CD4-positive, alpha-beta T cell (primary cell): ENCODE measurements at places on chromosomes 2 and 18. TPM values are rescaled to one million over a fixed set of nuclear protein-coding genes. Genes with fewer than 3 reads are reported as not detected.

Gene MDH1B
- total RNA-seq = 0.31 TPM

Gene UGT1A10
- not detected for total RNA-seq

DNA sequence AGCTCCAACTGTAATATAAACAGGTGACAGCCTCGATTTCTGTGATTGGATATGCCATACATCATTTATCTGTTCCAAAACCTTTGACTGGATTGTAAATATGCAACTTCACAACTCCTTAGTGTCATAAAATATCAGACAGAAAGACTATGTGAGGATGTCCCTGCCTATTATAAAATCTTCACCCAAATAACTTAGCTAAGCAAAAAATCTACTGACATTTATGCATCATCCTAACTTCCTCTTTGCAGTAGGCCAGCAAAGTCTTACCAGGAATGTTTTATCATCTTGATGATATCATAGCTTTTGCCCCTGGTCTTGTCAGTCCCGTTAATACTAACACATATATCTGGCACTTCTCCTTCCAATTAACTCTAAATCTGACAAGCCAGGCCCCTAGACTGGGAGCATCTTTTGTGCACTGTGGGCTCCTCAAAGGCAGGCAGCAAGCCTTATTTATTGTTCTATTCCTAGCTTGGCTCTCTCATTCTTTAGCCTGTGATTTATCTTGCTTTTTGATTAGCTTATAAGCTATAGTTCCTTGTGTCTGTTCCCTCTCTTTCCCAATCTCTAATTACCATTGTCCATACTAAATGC, 356.5 kb upstream of the HNMT start:
- H3K4me1 ChIP-seq = no peaks in the 10 kb centered on the region
- H3K4me3 ChIP-seq = no peak overlapping the region
- no peaks in the 10 kb centered on the region for H3K36me3 ChIP-seq
- H3K27ac ChIP-seq = no peak overlapping the region
- DNase-seq = no peak
- no peaks in the 10 kb centered on the region for H3K27me3 ChIP-seq

- DNase-seq = no peak
- no peaks in the 10 kb centered on the region for H3K27me3 ChIP-seq
- H3K27ac ChIP-seq = peak overlapping the region; percentile 83
- peaks cover 25% of the 10 kb centered on the region for H3K36me3 ChIP-seq
- H3K4me1 ChIP-seq = peaks cover 14% of the 10 kb centered on the region
- peak overlapping the region; percentile 85 for H3K4me3 ChIP-seq
Measured at GRCh38 chr18:59357928-59358327, 1.1 kb downstream of the LMAN1 start.

GRCh38 chr2:964562-964961, 13.9 kb downstream of the SNTG2 start:
- no peak for DNase-seq
- no peaks in the 10 kb centered on the region for H3K4me1 ChIP-seq
- H3K27ac ChIP-seq = no peak overlapping the region
- H3K4me3 ChIP-seq = no peak overlapping the region

Gene MLPH
- total RNA-seq = not detected

- no peak for DNase-seq
- no peaks in the 10 kb centered on the region for H3K27me3 ChIP-seq
- H3K4me3 ChIP-seq = no peak overlapping the region
- no peak overlapping the region for H3K27ac ChIP-seq
- no peaks in the 10 kb centered on the region for H3K4me1 ChIP-seq
- peaks cover 53% of the 10 kb centered on the region for H3K36me3 ChIP-seq
Measured at GRCh38 chr18:51051105-51051712, 21.2 kb downstream of the SMAD4 start.

- H3K4me1 ChIP-seq = no peaks in the 10 kb centered on the region
- H3K27me3 ChIP-seq = no peaks in the 10 kb centered on the region
- peaks cover 62% of the 10 kb centered on the region for H3K36me3 ChIP-seq
- no peak overlapping the region for H3K27ac ChIP-seq
- no peak for DNase-seq
- no peak overlapping the region for H3K4me3 ChIP-seq
Measured at GRCh38 chr18:51074605-51075004, 44.6 kb downstream of the SMAD4 start.

DNA sequence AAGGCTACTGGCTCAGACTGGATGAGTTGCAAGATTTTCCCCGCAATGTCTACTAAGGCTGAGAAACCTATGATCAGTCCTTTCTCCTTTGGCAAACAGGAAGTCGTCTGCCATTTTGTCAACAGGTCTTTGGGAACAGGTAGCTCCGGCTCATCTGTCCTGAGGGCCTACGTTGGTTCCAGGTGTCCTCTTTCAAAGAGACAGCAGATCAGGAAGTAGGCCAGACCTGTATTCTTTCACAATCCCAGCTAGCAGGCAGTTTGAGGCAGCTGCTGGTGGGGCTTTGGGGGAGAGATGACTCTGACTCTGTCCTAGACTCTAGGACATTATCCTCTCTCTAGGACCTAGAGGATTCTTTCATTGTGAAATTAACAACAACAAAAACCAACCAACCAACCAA, 98.6 kb downstream of the ACTR2 start:
- no peak overlapping the region for H3K4me3 ChIP-seq
- H3K27me3 ChIP-seq = no peaks in the 10 kb centered on the region
- H3K4me1 ChIP-seq = no peaks in the 10 kb centered on the region
- H3K36me3 ChIP-seq = no peaks in the 10 kb centered on the region
- DNase-seq = no peak
- H3K27ac ChIP-seq = no peak overlapping the region

Gene REG3G
- total RNA-seq = not detected

- no peaks in the 10 kb centered on the region for H3K27me3 ChIP-seq
- no peak overlapping the region for H3K4me3 ChIP-seq
- no peaks in the 10 kb centered on the region for H3K4me1 ChIP-seq
- DNase-seq = no peak
Measured at GRCh38 chr18:8341481-8342230, 267.6 kb upstream of the RAB12 start.

GRCh38 chr18:58113337-58113736, 69.3 kb downstream of the NEDD4L start:
- no peak overlapping the region for H3K4me3 ChIP-seq
- H3K27ac ChIP-seq = no peak overlapping the region
- H3K4me1 ChIP-seq = no peaks in the 10 kb centered on the region
- DNase-seq = no peak
- H3K27me3 ChIP-seq = no peaks in the 10 kb centered on the region
- no peaks in the 10 kb centered on the region for H3K36me3 ChIP-seq

- no peak overlapping the region for H3K4me3 ChIP-seq
- no peaks in the 10 kb centered on the region for H3K4me1 ChIP-seq
- no peak overlapping the region for H3K27ac ChIP-seq
- no peaks in the 10 kb centered on the region for H3K27me3 ChIP-seq
Measured at GRCh38 chr18:52077251-52077983, 262.6 kb upstream of the DCC start.

DNA sequence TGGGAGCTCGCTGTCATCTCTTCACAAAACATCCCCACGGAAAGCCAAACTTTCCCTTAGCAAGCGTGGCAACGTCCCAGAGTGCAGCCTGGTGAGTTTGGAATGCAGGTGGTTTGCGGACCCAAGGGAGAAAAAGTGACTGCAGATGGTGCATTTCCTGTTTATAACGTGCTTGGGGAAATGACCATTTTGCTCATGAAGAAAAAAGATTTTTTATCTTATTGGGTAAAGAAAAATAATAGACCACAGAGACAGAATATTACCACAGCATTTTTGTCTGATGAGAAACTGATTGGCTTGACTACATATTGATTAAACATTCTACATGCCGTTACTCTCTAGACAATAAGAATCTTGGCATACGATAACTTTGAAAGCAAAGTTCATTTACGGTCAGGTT, 136.5 kb downstream of the COPS8 start:
- H3K4me1 ChIP-seq = no peaks in the 10 kb centered on the region
- DNase-seq = no peak
- H3K4me3 ChIP-seq = no peak overlapping the region
- no peaks in the 10 kb centered on the region for H3K36me3 ChIP-seq

DNA sequence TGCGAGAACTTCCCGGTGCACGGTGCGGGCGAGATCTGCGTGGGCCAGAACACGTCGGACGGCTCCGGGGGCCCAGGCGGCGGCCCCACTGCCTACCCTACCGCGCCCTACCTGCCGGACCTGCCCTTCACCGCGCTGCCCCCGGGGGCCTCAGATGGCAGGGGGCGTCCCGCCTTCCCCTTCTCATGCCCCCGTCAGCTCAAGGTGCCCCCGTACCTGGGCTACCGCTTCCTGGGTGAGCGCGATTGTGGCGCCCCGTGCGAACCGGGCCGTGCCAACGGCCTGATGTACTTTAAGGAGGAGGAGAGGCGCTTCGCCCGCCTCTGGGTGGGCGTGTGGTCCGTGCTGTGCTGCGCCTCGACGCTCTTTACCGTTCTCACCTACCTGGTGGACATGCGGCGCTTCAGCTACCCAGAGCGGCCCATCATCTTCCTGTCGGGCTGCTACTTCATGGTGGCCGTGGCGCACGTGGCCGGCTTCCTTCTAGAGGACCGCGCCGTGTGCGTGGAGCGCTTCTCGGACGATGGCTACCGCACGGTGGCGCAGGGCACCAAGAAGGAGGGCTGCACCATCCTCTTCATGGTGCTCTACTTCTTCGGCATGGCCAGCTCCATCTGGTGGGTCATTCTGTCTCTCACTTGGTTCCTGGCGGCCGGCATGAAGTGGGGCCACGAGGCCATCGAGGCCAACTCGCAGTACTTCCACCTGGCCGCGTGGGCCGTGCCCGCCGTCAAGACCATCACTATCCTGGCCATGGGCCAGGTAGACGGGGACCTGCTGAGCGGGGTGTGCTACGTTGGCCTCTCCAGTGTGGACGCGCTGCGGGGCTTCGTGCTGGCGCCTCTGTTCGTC, 1.7 kb downstream of the FZD7 start:
- DNase-seq = peak; percentile 25
- H3K4me1 ChIP-seq = peaks cover 31% of the 10 kb centered on the region
- H3K27ac ChIP-seq = no peak overlapping the region
- peak overlapping the region; percentile 56 for H3K4me3 ChIP-seq
